ENCODE measurements at places on chromosomes 7 and 10.

GRCh38 chr10:90997670-90998069 is 76.8 kb upstream of the ANKRD1 start:
- DNase-seq: no peak

GRCh38 chr7:120793213-120793936 is 64.6 kb downstream of the TSPAN12 start:
- DNase-seq: no peak

- DNase-seq: no peak
Observed at GRCh38 chr7:149228831-149229471, 10.5 kb upstream of the ZNF212 start.

DNA sequence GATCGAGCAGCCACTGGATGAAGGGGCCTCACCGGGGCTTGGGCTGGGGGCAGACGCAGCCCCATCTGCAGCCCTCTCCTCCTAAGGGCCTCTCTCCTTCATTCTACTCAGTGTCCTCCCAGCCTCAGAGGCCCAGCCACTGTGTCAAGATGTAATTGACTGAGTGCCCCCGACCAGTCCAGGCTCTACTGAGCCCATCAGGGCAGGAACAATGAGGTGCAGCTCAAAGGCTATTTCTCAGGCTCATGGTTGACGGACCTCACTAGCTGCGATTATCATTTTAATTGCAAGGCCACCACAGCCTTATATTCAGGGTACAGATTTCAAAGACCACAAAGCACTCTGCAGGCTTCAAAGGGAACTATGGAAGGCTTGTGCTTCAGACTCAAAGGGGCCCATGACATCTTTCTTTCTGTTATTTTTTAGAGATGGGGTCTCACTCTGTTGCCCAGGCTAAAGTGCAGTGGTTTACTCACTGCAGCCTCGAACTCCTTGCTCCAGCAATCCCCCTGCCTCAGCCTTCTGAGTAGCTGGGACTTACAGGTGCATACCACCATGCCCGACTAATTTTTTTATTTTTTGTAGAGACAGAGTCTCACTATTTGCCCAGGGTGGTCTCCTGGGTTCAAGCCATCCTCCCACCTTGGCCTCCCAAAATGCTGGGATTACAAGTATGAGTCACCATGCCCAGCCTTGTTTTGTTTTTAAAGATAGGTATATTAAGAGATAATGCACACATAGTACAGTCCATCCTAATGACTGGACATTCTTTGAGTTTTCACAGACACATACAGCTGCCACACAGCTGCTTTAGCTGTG is 23.7 kb downstream of the SLC29A3 start:
- no peak for DNase-seq

- no peak for DNase-seq
Observed at GRCh38 chr10:72353965-72354355, 759 bp downstream of the DNAJB12 start.

- DNase-seq: no peak
Observed at GRCh38 chr10:132665946-132666704, 119.8 kb downstream of the NKX6-2 start.

DNA sequence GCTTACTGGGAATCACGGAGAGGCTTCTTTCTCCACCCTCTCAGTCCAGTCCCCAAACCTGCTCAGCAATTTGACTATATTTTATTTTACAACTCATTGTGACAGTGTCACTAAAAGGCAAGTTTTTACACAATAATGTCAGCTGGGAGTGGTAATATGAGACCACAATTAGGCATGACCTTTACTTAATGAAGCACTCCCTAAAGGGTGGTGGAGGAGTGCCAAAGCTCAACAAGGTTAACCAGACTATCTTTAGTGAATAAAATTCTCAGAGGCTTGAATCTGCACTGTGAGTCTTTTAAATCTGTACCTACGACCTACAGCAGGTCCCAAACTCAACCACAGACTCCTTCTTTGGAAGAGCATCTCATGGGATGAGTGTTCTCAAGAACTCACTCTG is 215.6 kb downstream of the TAX1BP1 start:
- no peak for DNase-seq

DNA sequence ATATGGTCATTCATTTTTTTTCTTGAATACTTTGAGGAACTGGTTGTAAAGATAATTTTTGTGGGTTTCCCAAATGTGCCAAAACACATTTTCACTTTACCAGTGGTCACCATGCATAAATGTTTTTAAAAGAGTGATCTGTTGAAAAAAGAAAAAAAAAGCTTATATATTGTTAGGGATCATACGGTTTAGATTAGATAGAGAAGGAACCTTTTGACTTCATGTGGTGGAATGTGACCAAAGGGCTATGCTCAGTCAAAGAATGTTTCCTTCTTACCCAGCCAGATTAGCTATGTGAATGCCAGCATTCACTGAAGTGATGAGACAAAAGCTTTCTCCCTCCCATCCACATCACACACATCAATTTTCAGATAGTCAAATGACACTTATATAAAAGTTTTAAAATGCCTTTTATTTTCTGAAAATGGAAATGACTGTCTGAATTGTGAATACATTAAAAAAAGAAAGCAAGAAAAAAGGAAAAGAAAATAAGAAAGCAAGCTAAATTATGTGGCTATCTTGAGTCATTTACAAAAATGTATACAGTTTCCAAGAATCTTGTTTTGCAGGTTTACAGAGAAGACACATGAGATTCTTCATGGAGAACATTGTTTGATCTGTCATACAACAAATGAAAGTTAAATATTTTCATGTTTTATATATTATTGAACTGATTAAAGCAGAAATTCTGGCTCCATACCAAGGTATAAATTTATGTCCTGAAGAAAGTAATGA is 8.6 kb upstream of the CPED1 start:
- DNase-seq: no peak

DNA sequence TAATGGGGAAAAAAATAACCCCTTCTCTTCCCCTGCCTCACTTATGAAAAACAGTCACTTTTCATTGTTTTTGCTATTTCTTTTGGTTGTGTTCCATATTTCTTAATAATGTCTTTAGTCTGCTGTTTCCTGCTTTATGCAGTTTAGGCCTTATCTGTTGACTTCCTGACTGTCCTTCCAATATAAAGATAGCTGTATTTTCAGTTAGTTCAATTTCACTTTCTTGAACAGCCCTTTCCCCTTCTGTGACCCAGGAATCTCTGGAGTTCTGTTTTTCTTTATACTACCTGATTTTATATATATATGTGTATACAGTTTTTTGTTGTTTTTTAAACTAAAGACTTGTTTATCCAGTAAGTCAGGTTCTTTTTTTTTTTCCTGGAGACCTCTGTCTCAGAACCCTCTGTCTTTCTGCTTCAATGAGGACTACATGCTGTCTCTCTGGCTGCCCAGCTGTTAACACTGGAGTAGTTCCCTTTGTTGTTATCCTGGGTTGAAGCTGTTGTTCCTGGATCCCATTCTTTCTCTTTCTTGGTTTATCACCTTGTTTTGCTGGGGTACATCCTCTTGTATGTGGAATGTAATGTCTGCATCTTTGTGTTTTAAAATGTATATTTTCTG is 87.2 kb downstream of the GSDME start:
- no peak for DNase-seq

DNA sequence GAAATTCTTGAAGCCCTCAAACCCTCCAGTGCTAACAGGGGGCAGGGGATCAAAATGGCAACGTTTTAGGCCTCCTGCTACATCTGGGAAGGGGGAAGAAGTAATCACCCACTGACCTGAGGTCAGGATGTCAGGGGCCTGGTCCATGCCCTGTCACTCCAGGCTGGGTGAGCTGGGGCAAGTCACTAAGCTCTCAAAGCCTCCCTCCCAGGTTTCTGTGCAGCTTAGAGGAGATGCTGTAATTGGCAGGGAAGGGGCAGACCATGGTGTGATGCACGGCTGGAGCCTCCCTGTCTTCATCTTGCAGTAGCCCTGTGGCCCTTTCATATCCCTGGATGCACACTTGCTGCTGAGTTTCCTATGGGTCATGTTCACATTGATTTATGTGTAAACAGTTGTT is 27.2 kb downstream of the LEP start:
- no peak for DNase-seq

DNA sequence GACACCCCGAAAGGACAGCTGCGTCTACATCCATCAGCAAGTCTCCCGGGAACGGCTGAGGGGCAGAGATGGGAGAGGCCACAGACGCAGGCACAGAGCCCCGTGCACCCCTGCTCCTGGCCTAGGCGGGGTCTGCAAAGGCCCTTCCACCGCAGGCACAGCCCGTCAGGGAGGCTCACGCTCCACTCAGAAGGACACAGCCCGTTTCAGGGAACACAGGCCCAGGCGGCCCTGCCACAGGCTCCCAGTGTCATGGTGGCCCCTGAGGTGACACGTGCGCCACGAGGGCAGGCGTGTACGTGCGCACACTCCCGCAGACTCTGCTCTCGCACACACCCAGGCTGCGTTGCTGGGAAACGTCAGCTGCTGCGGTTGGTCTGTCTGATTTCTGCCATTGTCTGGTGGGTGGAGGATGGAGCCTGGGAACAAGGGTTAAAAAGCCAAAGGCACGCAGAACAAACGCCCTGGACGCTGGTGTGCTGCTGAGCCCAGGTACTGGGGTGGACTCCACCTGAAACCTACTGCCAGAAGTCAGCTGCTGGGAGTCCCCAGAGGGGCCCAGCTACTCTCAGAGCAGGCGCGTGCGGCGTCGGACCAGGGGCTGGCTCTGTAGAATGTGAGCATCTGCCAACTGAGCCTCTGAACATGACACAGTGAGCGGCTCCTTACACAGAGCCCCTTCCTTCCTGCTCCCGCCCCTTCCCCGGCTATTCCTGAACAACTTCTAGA is 13.1 kb downstream of the GPER1 start:
- DNase-seq: no peak

- DNase-seq: no peak
Observed at GRCh38 chr10:70117646-70118045, 15.0 kb downstream of the AIFM2 start.

DNA sequence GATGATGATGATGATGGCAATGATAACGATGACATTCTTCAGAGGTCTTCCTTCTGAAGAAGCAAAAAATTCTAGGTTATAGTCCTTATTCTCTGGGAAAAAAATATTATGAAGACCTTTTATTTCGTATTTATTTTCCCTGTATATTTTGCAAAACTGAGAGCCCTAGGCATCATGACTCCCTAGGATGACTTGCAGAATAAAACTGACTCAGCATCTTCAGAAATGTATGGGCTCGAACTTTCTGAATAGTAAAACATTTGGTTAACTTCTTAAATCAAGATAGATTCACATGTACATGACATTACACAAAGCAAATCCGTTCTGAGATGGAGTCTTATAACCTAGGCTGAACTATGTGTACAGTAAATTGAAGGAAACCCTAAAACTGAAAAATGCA is 29.4 kb downstream of the DKK1 start:
- DNase-seq: no peak

Measured in WTC11 (cell line).